ENCODE measurements at places on chromosomes 5 and 9.

- no peak for DNase-seq
These were observed 207.0 kb downstream of the MEF2C start for GRCh38 chr5:88675708-88676636.

DNA sequence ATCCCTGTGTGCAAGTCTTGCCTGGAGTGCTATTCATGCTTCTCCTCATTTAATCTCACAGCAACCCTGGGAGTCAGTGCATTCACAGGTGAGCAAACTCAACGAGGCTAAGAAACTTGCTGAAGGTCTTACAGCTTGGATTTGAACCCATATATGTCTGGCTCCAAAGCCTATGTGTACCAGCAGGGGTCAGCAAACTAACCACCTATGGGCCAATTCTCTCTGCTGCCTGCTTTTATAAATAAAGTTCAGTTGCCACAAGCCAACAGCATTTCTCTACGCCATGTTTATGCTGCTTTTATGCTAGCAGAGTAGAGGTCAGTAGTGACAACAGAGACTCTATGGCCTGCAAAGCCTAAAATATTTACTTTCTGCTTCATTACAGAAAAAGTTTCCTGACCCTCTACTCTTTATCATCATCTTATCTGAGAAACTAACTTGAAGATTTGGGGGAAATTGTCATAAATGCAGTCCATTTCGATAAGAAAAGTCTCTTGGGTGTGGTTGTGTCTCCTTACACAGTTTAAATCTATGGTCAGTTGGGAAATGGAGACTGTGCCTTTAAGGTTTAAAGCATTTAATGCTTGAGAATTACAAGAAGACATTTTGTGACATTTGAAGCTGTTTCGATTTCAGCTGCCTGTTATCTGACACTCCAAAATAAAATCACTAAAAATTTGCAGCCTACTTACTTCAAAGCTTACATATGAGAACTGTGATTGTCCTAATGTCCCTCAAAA lies 137.7 kb downstream of the PRELID2 start:
- no peak for DNase-seq

- no peak for DNase-seq
These were observed 287.0 kb downstream of the DMRT2 start for GRCh38 chr9:1337169-1337568.

- no peak for DNase-seq
These were observed 56.4 kb upstream of the TMC1 start for GRCh38 chr9:72464857-72465592.
